ENCODE measurements at places on chromosomes 11 and 22.

DNA sequence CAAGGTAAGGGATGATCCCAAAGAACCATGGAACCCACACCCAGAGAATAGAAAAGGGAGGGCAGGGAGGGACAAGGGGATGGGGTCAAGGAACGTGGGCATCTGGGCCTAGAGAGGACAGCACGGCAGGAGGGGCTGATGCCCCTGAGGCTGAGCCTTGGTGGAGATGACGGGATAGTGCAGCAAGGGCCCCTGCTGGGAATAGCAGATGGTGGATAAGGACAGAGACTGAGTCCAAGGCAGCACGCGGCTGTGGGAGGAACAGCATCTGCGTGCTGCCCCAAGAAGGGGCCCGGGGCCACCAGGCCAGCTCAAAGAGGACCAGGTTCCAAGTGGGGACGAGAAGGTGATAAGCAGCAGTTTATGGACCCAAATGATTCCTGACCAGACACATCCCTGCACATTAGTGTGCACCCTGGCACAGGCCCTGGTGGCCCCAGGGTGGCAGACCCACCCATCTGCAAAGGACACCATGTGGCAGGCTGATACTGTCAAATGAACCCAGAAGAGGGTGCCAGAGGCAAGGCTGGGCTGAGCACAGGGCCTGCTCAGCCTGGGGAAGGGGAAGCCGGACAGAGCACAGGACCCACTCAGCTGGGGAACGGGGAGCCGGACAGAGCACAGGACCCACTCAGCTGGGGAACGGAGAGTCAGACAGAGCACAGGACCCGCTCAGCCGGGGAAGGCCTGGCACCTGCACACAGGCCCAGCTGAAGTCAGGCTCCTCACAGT, 12.8 kb upstream of the TESMIN start:
- no peak for DNase-seq

DNA sequence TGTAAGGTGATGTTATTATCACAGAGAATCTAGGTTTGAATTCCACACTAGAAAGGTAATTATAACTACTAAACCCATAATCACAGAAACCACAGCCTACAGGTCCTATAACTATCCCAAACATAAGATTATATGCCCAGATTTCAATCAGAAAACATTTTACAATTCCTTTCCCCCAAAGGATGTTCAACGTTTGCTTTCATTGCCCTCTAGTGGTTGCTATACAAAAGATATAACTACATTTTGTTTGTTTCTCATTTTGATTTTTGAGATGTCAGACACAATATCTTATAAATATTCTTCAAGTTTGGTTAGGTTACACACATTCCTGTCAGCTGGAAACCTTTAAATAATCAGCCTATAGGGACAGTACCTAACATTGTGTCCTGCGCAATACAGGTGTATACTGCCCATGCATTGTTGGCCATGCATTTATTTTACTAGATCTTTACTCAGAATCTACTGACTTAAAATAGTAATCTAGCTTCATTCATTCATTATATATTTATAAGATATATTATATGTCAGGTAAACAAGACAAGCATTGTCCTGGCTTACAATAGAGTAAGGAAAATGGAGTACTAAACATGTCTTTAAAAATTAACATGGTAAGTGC, 530.5 kb upstream of the CCDC90B start:
- DNase-seq, result no peak

DNA sequence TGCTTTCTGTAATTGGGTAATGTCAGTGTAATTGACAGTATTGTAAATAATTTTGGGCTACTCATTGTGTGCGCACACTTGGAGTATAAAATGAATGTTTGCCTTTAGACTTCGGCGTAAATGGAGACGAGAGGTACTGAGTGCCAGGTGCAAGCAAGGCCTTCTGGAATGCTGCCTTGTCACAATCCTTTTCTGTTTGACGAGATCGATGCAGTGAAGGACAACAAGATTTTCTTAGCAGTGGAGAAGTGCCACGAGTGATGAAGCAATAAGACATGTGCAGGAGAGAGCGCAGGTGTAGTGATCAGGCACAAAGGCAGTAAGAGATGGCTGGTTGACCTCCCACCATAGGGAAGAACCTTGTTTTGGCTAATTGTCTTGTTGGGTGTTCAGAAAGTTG, 67.5 kb downstream of the DDX10 start:
- DNase-seq, result no peak

DNA sequence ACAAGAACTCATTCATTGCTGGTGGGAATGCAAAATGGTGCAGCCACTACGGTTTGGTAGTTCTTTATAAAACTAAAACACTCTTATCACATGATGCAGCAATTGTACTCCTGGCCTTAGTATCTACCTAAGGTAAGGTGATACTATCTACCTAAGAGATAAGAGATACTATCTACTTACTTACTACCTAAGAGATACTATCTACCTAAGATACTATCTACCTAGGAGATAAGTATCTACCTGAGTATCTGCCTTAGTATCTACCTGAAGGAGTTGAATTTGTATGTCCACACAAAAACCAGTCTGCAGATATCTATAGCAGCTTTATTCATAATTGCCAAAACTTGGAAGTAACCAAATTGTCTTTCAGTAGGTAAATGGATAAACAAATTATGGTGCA, 29.0 kb upstream of the SMCO4 start:
- no peak for DNase-seq

DNA sequence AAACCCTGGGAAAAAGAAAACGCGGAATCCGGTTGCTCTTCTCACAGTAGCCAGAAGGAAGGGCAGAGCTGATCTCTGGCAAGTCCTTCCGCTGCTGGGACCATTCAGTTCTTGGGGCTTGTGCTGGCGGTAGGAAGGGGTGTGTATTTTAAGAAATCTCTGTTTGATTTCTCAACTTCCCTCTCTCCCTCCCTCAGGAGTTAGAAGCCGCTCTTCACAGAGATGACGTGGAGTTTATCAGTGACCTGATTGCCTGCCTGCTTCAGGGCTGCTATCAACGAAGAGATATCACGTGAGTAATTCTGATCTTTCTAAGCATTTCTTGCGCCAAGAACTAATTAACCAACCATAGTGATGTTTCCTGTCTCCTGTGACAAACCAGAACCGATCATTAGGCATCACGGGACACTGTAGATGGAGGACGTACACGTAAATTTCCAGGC, 85.9 kb upstream of the SLC25A18 start:
- DNase-seq, result no peak

- no peak for DNase-seq
Measured at GRCh38 chr22:47045691-47046410, 283.4 kb downstream of the TBC1D22A start.

DNA sequence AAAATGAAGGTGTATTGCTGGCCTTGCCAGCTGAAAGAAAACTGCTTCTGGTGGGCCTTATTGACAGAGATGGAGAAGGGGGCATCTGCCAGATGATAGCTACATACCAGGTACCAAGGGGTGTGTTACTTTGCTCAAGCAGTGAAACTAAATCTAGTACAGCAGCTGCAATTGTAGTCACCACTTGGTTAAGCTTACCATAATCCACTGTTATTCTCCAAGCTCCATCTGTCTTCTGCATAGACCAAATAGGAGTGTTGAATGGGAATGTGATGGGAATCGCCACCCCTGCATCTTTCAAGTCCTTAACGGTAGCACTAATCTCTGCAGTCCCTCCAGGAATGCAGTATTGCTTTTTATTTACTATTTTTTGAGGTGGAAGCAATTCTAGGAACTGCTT, 45.8 kb upstream of the LIN7C start:
- DNase-seq, result no peak

GRCh38 chr22:36900225-36900624, 13.2 kb upstream of the CSF2RB start:
- DNase-seq, result no peak

- DNase-seq, result no peak
Measured at GRCh38 chr11:64786308-64786707, 8.0 kb upstream of the SF1 start.

GRCh38 chr11:117814766-117815261, 9.7 kb downstream of the FXYD2 start:
- no peak for DNase-seq

- DNase-seq, result no peak
Measured at GRCh38 chr11:7563281-7563680, 49.5 kb downstream of the PPFIBP2 start.

GRCh38 chr11:67616431-67617242, 9.9 kb downstream of the NDUFV1 start:
- DNase-seq, result no peak

DNA sequence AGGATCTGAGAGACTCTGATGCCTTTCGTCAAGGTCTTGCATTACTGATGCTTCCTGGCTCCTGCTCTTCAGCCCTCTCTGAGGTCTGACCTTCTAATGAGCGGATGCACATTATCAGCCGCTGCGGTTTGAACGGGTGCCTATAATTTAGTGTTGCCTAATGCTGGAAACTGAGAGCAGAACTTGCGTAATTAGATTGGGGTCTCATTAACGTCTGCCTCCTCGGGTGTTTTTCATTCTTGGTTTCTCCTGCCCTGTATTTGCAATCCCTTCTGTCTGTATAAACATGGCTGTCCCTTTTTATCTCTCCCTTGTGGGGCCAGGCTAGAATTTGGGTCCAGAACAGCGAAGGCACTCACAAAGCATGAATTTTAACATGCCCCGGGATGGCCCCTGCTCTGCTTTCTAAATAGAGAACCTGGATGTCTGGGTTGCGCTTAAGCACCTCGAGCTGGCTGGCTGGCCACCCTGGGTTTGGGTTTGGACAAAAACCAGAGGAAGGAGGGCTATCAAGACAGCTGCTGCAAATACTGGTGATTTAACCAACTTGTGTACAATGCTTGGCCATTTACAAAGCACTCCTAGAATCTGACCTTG, 118.6 kb downstream of the TIMP3 start:
- no peak for DNase-seq

GRCh38 chr22:38240734-38241252, 32.0 kb downstream of the TMEM184B start:
- DNase-seq, result no peak

DNA sequence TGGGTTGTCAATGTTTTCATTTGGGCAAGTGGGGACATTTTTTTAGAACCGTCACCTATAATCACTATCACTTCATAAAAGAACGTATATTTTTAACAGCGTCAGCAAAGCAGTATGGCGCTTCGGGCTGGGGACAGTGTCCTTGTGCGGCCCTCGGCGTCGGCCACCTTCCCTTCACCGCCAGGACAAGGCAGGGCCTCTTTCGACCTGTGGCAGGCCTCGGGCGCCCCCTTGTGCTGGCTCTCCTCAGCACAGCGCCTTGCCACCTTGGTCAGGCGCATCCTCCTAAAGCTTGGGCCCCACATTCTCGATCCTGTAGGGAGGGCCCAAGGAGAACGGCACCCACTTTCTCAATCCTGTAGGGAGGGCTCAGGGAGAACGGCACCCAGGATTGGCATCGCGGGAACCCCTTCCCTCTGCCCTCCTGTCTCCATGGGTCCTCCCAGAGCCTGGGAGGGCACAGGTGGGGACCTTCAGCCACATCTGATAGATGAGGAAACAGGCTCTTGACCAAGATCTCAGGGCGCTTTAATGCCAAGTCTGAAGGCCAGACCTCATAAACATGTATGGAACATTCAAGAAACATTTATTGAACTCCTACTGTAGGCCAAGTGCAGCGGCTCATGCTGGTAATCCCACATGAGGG, 11.5 kb upstream of the FADD start:
- DNase-seq, result peak; percentile 59

- no peak for DNase-seq
Measured at GRCh38 chr11:112465433-112466024, 204.9 kb upstream of the PLET1 start.

- no peak for DNase-seq
Measured at GRCh38 chr11:70815485-70815832, 417.1 kb downstream of the CTTN start.

DNA sequence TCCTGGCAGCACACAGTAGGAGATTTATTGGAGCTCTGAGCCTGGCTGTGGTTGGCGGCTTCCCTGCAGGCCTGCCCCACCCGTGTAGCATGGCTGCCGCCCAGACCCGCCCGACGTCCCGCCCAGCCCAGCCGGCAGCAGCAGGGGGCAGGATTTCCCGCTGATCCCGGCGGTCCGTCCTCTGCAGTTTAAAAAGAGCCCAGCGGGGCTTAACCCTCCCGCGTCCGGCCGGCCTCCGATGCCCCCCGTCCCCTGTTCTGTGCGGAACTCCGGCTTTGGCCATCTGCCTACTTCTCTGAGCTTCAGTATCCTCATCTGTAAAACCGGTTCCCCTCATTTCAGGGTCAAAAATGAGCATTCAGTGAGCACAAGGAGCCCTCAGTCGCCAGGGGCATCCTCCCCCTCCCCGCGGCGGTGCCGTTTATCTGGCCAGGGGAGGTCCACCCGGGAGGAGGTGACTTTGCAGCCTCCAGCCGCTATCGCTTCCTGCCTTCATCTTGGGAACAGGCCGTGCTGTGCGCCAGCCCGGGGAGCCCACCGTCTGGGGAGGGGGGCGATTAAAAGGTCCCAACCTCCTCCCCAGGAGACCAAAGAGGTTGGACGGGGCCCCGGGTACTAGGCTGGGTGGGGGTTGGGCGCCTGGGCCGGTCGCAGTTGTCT, at the start of gene GAS2L1:
Gene GAS2L1 (plus strand): TSS at position 476 of the 660 bp plus-strand sequence. CDS start 1,456 bp downstream, outside the sequence.
- peak; percentile 71 for DNase-seq

DNA sequence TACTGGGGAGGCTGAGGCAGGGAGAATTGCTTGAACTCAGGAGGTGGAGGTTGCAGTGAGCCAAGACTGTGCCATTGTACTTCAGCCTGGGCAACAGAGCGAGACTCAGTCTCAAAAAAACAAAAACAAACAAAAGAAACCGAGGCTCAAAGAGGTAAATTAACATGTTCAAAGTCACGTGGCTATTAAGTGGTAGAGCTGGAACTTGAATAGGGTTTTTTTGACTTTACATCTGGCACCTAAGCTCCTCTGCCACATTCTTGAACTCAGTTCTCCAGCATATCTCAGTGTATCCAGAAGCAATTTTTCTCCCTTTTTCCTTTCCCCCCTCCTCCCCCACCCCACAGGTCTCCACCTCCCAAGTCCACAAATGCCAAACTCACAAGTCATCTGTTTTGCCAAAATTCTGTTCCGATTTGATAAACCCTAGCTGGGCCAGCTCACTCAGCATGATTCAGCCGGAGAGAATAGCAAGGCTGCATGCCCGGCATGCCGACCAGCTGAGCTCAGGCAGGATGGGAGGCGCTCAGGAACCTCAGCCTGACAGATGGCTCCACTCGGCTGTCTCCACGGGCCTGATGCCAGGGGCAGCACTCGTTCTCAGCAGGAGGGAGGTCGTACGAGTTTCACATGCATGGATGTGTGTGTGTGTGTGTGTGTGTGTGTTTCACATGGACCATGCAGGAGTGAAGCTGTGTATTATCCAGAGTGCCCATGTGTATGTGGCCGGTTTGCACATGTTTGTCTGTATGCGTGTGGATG, 63.2 kb upstream of the RRAS2 start:
- no peak for DNase-seq

GRCh38 chr22:19559956-19560355, 35.7 kb upstream of the CLDN5 start:
- DNase-seq, result no peak

- peak; percentile 33 for DNase-seq
Measured at GRCh38 chr11:33868647-33869461, 23.0 kb downstream of the LMO2 start.

DNA sequence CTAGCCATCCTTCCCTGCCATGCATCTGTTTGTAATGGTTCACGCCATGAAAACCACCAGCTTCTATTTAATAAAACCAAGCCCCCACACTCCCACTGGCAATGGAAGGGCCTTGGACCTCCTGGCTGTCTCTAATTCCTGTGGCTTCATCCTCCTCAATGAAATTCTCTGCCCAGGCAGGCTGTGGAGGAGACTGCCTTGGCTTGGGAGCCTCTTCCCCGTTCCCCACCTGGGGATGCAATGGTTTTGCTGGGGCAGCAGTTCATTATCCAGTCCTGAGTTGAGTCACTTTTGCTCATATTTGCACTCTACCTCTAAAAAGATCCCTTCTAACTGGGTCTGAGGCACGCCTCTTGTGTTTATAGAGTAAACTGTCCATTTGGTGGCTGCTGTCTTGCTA, 515.8 kb downstream of the NTM start:
- no peak for DNase-seq
